Right lobe of liver (tissue), 6 donors: ENCODE measurements at places on chromosomes 7 and 10. TPM values are rescaled to one million over a fixed set of nuclear protein-coding genes. Genes with fewer than 3 reads are reported as not detected.

Gene RAMP3
- total RNA-seq, result 25.7 TPM

Gene MLXIPL
- total RNA-seq, result 157 TPM

Gene CALY
- not detected for total RNA-seq

Gene SEMA3E
- total RNA-seq, result 0.34 TPM

Gene FAM200A
- 2.4 TPM for total RNA-seq

Gene ATRNL1
- total RNA-seq, result 0.81 TPM

Gene DRGX
- not detected for total RNA-seq

Gene PON1
- 547 TPM for total RNA-seq

Gene VAX1
- not detected for total RNA-seq

Gene SPDYE2
- not detected for total RNA-seq

Gene SLIT1
- 0.29 TPM for total RNA-seq

Gene AMZ1
- 1.4 TPM for total RNA-seq

Gene POM121C
- total RNA-seq, result 12.2 TPM

Gene LMOD2
- not detected for total RNA-seq

Gene C10orf105
- not detected for total RNA-seq

Gene ZCWPW1
- 2.4 TPM for total RNA-seq

Gene EMX2
- total RNA-seq, result not detected

Gene ZNF277
- total RNA-seq, result 11.6 TPM

Gene INHBA
- total RNA-seq, result 1.1 TPM

Gene C7orf57
- total RNA-seq, result not detected

Gene FAS
- total RNA-seq, result 9.0 TPM

Gene HYAL4
- not detected for total RNA-seq

Gene LIPJ
- 0.42 TPM for total RNA-seq

Gene TRAPPC14
- total RNA-seq, result 8.2 TPM

Gene PNLIPRP1
- not detected for total RNA-seq

Gene HOXA9
- total RNA-seq, result not detected

Gene HSPA12A
- 3.2 TPM for total RNA-seq

Gene LOXL4
- 0.51 TPM for total RNA-seq

Gene MEST
- total RNA-seq, result 23.4 TPM

Gene ZNF518A
- total RNA-seq, result 9.0 TPM

Gene PALD1
- 0.81 TPM for total RNA-seq

Gene ASIC3
- total RNA-seq, result 0.53 TPM

Gene LRIT1
- not detected for total RNA-seq

Gene SUN3
- not detected for total RNA-seq

Gene POLR3A
- 8.5 TPM for total RNA-seq

Gene CFAP69
- total RNA-seq, result 4.9 TPM

Gene SLC18A3
- not detected for total RNA-seq

Gene ZPBP
- not detected for total RNA-seq

Gene PHKG1
- total RNA-seq, result 0.20 TPM

Gene UPK3B
- not detected for total RNA-seq

Gene GNAI1
- total RNA-seq, result 14.6 TPM

Gene RSPH10B2
- total RNA-seq, result 0.16 TPM

Gene ASB10
- total RNA-seq, result not detected

Gene CYP2C8
- 1,386 TPM for total RNA-seq

Gene ANKRD22
- total RNA-seq, result 0.54 TPM

Gene NDUFB8
- total RNA-seq, result 100 TPM

Gene TMEM273
- 3.1 TPM for total RNA-seq

Gene PRSS58
- not detected for total RNA-seq

Gene ASAH2
- 6.4 TPM for total RNA-seq

Gene ASZ1
- total RNA-seq, result not detected

Gene CCDC126
- 9.8 TPM for total RNA-seq

Gene GPR15LG
- not detected for total RNA-seq

Gene ADD3
- 71.3 TPM for total RNA-seq

Gene ANKRD61
- total RNA-seq, result not detected

Gene UNCX
- not detected for total RNA-seq

Gene C10orf62
- 2.2 TPM for total RNA-seq

Gene ZNF746
- 8.8 TPM for total RNA-seq
